Endothelial cell of umbilical vein (primary cell): ENCODE measurements at places on chromosomes 3 and 15. TPM values are rescaled to one million over a fixed set of nuclear protein-coding genes. Genes with fewer than 3 reads are reported as not detected.

CRABP1 gene
- total RNA-seq: not detected in 2 replicates

RAD51 gene
- 29.7 and 30.9 TPM in 2 replicates for total RNA-seq

GRCh38 chr3:7436542-7436941 lies 575.6 kb downstream of the GRM7 start:
- H3K4me1 ChIP-seq: no peaks in the 10 kb centered on the region
- no peak overlapping the region for H3K27ac ChIP-seq
- DNase-seq: no peak
- no peaks in the 10 kb centered on the region for H3K36me3 ChIP-seq
- no peaks in the 10 kb centered on the region for H3K27me3 ChIP-seq

- H3K4me1 ChIP-seq: peaks cover 3% of the 10 kb centered on the region
- peaks cover 2% of the 10 kb centered on the region for H3K36me3 ChIP-seq
- no peaks in the 10 kb centered on the region for H3K27me3 ChIP-seq
- H3K4me3 ChIP-seq: no peak overlapping the region
- H3K27ac ChIP-seq: no peak overlapping the region
These were observed 39.5 kb downstream of the OXSR1 start for GRCh38 chr3:38204599-38205471.
